ENCODE measurements at places on chromosomes 16 and 17. TPM values are rescaled to one million over a fixed set of nuclear protein-coding genes. Genes with fewer than 3 reads are reported as not detected.

Gene MLX
- total RNA-seq = 41.2 TPM

Gene BAIAP3
- total RNA-seq = 1.1 TPM

DNA sequence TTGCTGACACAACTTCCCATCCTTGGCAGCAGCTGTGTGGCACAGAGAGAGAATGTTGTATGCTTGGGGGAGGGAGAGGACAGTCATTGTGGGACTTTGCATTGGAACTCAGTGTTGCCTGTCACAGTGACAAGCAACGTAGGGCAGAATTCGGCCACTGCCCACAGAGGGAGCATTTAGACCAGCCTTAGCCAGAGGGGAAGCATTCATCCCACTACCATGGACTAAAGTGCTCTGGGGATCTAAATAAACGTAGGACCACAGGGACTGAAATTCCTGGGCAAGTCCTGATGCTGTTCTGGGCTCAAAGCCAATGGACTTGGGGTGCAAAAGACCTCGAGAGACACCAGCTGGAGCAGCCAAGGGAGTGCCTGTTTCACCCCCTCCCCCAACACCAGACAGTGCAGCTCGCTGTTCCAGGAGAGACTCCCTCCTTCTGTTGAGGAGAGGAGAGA lies 44.9 kb downstream of the ABCA8 start:
- no peak overlapping the region for H3K27ac ChIP-seq
- H3K27me3 ChIP-seq = no peaks in the 10 kb centered on the region
- no peaks in the 10 kb centered on the region for H3K4me1 ChIP-seq
- no peak overlapping the region for H3K4me3 ChIP-seq
- H3K36me3 ChIP-seq = no peaks in the 10 kb centered on the region

DNA sequence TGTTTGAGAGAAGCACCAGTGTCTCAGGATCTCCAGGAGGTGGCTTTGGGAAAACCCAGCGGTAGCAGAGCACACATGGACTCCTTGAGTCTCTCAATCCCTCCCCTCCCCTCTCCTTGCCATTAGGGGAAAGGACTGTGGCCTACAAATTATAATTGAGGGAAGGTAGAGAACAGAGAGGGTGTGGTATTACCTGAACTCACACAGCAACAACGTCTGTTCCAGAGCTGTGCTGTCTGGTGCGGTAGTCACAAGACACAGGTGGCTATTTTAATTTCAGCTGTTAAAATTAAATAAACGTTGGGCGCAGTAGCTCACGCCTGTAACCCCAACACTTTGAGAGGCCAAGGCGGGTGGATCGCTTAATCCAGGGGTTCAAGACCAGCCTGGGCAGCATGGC lies 110.2 kb downstream of the ABCC6 start:
- H3K27me3 ChIP-seq = no peaks in the 10 kb centered on the region
- H3K4me3 ChIP-seq = no peak overlapping the region
- no peak overlapping the region for H3K27ac ChIP-seq
- DNase-seq = no peak

DNA sequence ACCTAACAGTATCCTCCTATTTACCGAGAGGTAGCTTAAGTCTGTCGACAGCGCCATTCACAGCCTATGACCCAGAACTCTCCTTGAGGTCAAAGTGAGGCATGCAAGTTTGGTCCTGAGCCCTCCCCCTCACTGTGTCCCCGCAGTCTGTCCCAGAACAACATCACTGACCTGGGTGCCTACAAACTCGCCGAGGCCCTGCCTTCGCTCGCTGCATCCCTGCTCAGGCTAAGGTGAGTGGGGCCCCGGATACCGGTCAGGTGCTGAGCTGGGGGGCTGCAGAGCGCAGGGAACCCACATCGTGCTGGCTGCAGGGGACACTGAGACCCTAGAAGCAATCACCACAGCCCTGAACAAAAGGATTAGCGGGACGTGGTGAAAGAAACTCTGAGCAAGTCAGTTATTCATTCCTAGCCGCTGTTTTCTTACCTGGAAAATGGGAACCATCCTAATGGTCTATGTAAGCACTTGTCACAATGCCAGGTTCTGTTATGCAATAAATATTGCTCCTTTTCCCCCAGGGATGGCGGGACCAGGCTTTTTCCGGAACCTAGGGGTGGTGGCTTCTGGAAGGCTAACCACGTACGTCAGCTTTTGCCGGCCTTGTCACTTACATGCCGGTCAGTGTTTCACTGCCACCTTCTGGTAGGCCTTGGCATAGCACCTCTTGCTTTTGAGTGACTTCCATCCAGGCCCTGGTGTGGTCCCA lies 23.8 kb downstream of the DEXI start:
- H3K4me1 ChIP-seq = peaks cover 19% of the 10 kb centered on the region
- no peak overlapping the region for H3K4me3 ChIP-seq
- H3K27me3 ChIP-seq = no peaks in the 10 kb centered on the region
- DNase-seq = peak; percentile 84
- no peaks in the 10 kb centered on the region for H3K36me3 ChIP-seq

DNA sequence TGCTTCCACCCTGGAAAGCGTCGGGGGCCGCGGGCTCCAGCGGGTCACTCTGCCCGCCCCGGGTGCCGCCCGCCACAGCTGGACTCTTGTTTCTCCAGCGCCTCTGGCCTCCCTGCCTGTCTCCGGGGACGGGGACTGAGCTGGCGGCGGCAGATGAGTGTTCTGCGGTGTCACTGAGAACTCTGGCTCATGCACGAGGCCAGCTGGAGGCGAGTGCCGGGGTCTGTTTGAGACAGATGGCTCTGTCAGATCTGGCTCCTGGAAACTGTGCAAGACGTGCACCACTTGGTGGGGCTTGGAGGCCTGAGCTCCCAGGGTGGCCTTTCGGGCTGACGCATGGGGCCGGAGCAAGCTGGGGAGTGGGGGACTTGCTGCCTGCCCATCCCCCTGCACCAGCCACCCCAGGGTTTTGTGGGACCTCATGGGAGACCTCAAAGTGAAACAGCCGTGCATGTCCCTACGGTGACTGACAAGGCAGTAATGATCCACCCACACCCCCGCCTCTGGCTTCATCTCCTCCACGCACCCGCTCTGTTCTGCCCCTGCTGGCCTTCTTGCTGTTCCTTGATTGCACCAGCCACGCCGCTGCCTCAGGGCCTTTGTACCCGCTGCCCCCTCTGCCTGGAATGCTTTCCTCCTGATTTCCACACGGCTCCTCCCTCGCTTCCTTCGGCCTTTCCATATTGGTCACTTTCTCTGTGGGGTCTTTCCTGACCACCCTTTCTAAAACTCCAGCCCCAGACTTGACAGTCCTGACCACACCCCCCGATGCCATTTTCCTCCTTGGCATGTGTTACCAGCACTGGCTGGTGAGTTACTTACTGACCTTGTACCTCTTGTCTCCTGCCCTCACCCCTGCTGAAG lies 174.9 kb upstream of the CIBAR2 start:
- H3K27me3 ChIP-seq = no peaks in the 10 kb centered on the region
- no peaks in the 10 kb centered on the region for H3K4me1 ChIP-seq
- no peaks in the 10 kb centered on the region for H3K36me3 ChIP-seq
- no peak overlapping the region for H3K27ac ChIP-seq

Gene HOXB8
- total RNA-seq = not detected

Gene PHAF1
- total RNA-seq = 14.8 TPM

Gene ZNF319
- 12.0 TPM for total RNA-seq

- no peak for DNase-seq
- no peak overlapping the region for H3K4me3 ChIP-seq
- H3K4me1 ChIP-seq = peaks cover 62% of the 10 kb centered on the region
Measured at GRCh38 chr16:11624205-11624604, 37.5 kb upstream of the LITAF start.

Gene EFNB3
- total RNA-seq = not detected
